ENCODE measurements at places on chromosomes 3 and 15.
A peak's percentile ranks its signal among the peaks of the same experiment; 100 is the strongest.

DNA sequence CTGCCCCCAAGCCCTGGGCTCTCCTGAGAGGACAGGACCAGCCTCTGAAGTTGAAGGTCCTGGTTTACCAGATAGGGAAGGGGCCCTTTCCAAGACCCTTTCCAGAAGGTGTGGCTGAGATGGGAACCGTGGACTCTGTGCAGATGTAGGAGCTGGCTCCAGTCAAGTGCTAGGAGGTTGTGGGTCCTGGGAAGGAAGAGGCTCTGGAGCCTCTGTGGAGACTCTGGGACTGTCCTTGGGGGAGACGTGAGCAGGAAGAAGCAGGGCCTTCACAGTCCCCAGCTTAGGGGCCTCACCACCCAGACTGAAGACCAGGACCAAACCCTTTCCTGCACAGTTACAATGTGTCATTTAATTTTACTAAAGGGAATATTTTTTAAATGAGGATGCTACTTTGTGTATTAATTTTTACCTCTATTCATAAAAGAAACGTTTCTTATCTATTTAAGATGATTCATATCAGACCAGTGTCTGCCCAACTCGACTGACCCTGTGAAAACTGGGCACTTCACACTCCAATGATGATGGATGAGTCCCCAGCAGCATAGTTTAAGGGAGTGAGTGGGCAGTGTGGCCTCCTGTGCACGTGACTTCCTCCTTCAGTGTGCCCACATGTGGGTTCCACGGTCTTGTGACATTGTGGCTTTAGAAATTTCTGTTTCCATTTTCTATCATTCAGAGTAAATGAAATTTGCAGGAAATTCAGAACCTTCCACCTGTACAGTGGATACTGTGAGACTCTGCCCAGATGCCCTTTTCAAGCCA lies 10.9 kb downstream of the CCR5AS start:
- no peak for DNase-seq

DNA sequence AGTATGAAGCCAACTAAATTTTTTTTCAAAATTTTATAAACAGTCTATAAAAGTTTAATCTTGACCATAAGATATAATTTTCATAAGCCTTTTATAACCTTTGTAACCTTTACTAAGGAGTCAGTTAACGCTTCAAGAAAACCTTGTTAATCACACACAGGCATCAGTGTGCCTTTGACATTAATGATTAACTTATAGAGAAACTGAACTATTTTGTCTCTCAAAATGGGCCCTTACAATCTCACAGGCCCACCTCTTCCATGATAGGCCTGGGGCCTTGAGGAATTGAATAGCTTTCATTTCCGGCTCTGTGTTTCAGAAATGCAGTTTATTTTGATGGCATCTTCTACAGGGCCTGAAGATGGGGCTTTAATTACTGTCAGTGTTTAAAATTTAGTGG lies 70.1 kb downstream of the CD200 start:
- no peak for DNase-seq

DNA sequence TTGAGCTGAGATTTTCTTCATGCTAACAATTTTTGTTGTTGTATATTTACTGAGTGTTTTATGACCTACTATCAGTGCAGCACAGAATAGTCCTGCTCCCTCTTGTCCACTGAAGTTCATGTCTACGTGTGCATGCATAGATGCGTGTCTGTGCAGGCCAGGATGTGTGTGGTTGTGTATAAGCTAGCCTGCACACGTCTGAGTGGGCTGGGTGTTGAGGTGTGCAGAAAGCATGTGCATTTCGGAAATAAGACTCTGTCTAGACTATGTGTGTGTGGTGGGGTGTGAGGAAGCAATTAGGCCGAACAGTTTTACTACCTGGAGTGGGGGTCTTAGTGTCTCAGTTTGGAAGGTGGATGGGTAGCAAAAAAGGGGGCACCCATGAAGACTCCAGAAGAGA lies 39.2 kb downstream of the ATP2B2 start:
- no peak for DNase-seq

DNA sequence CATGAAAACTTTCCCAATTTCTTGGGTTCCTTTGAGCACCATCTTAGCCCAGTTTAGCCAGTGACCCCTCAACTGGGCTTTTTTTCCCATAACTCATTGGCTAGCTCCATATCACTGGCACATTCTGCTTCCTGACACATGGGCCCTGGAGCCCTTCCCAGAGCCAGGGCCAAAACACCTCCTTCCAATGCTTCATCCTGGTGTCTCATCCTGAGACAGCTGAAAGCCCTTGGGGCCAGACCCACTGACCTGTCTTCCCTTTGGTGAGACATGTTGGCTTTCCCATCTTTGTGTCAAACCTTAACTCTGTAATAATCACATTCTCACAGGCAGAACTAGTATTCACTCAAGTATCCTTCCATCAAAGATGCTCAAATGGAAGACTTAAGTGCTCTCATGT lies 82.6 kb upstream of the SMAD3 start:
- peak; percentile 1 for DNase-seq

DNA sequence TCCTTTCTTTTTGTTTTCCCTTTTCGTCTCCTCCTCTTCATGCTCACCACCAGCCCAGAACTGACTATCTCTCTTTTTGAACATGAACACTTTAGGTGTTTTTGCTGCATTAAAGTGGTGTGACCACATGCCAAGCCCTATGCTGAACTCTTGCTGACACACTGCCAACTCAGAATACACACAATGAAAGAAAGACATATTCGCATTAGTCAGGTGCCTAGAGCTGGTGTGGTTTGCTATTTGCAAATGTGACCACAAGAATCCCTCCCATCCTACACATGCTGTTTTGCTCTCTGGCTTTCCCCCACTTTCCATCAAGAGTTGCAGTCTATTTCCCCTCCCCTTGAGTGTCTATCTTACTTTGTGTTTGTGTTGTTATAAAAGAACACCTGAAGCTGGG lies 967.8 kb upstream of the CFAP20DC start:
- DNase-seq, result no peak

DNA sequence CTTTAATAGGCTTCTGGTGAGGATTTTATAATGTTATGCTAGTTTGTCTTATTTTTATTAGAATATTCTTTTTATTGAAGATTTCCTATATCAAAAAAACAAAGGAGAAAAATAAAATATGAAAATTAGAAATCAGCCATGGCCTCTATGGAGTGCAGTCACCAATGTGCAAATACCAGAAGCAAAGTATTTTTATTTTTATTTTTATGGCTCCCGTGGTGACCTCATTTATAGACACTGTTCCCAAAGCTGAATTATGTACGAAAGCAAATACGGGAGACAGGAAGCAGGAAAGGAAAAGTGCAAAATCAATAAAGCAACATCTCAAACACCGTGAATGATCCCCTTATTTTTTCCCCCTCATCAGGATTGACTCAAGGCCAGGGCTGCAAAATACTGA lies 35.1 kb downstream of the DAZL start:
- DNase-seq, result no peak

DNA sequence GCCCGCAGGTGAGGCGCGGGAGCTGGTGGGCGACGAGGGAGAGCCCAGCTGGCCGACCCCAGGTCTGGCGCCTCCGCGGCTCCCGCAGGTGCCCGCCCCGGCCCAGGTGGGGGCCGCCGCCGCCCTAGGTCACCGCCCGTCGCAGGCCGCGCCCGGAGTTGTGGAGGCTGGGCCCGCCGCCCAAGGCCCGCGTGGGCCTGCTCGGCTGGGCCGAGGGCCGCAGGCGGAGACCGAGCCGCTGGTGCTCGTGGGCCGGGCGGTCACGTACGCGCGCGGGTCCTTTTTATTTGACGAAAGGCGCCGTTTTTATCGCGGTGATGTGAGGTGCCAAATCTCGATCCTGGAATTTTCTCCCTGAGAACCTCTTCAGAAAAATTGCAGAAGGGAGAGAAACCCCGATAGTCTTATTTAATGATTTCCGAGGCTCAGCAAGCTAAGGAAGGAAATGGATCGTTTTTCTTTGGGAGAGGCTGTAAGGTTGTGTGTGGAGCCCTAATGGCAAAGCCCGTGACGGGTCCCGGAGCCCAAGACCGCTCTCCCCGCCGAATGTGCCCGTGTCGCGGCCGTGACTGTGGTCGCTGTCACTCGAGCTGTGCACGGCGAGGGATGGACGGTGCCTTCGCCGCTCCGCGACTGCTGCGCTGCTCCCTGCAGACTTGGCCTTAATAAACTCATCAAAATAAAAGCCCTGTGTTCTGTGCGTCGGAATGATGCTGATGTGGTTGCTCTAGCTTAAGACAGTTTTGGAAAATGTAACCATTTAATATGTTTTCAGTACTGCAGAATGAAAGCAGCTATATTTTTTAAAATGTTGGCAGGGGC lies 612 bp downstream of the APPL1 start:
- DNase-seq, result peak; percentile 55

- DNase-seq, result no peak
These were observed 348.7 kb downstream of the TBL1XR1 start for GRCh38 chr3:176848431-176849214.

- no peak for DNase-seq
These were observed 75.2 kb downstream of the FBXL22 start for GRCh38 chr15:63672369-63672768.

GRCh38 chr15:76075046-76075445 lies 15.3 kb downstream of the TMEM266 start:
- no peak for DNase-seq

DNA sequence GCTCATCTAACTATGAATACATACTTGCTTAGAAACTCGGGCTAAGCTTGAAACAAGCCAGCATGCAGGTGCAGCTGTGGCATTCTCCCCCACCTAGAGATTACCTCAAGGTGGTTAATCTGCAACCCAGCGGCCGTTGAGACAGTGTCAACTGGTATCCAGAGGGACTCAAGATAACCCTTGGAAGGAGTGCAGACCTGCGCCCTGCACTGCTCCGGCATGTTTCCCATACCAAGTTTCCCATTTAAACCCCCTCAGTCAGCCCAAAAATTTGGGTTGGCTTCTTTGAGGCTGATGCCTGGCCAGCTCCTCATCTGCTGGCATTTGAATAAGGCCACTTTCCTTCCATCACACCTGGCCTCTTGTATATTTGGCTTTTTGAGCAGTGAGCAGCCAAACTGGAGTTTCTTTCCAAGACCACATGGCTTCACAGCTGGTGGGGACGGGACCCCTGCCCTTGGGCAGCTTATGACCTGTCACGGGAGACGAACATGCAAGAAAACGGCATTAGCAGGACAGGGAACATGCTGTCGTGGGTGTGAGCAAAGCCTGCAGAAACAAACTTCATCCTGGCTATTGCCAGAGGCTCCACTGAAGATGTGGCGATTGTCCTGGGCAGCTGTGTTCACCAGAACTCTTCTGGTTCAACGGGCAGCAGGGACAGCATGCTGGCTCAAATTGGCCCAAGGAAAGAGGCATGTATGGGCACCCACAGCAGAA lies 98.2 kb downstream of the PLXNA1 start:
- DNase-seq, result no peak

GRCh38 chr15:95208988-95209387 lies 977.6 kb downstream of the MCTP2 start:
- no peak for DNase-seq

Data from HEK293T (cell line).